ENCODE measurements at places on chromosomes 16 and 17.

DNA sequence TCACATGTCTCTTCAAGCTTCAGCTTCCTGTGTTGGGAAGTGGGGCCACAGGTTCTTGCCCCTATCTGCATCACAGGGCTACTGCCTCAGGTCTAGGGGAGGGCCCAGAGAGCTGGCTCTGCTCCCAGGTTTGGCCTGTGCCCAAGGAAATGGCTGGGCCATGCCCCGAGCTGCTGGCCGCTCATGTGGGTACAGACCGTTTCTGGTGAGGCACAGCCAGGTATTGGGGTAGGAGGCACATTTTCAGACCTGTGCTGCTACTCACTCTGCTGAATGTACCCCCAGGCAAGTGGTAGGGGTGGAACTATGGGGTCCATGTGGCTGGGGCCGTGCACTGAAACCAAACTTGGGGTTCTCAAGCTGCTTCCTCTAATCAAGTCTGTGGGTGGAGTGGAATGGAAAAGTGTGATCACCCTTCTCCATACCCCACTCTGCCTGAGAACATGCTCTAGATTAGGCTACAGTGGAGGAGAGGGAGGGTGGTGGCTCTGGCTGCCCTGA, 4.6 kb downstream of the GAS2L2 start:
- DNase-seq = no peak

GRCh38 chr17:78232859-78233173, 1.4 kb downstream of the TMEM235 start:
- no peak for DNase-seq

DNA sequence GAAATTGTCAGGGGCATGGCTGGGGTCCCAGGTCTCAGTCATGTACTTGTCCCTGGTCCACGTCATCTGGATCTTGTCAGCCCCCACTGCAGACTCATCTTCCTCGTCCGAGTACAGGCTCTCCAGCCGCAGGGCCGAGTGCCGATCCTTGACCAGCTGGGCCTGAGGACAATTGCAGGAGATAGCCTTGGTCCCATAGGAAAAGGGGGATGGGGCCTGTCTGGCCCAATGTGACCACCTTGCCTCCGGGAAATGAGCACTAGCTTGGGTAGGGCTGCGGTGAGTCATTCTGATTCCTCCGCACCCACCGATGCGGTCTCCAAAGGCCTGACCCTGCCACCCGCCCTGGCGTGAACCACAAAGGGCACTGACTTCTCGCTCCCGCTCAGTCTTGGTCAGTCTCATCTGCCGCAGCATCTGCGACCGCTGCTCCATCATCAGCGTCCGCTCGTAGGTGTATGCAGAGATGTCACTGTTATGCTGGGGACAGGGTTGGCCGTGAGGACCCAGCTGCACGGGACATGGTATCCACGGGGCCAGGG, 1.5 kb upstream of the LCAT start:
- DNase-seq = no peak

DNA sequence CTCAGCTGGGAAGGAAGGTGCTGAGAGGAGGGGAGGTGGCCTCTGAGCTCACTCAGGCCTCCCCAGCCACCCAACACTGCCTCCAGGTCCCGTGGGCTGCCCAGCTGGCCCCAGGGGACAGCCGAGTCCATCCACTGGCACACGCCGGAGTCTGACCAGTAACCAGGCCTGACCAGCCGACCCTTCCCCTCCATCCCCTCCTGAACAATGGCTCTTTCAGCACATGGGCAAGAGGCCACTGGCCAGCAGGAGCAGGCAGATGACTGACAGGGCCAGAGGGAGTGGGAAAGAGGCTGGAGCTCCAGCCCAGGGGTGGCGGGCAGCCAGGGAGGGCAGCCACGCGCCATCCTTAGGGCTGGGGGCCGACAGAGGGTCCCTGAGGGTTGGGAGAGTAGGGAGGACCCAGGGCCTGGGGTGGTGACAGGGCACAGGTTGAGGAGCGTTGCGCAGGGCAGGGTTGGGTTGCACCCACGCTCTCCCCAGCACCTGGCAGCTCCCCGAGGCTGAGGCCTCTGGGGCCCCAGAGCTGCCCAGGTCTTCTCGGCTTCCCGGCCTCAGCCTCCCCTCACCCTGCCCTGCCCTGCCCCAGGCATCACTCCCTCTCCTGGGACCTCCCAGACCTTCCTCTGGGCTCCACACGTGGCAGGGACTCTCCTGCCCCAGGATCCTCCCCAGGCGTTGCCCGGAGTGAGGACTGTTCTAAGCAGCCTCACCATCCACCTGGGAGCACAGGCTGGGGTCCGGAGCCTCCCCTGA, 20.2 kb upstream of the SLC38A10 start:
- no peak for DNase-seq

- no peak for DNase-seq
These were observed 36.7 kb upstream of the ABR start for GRCh38 chr17:1216217-1217088.

GRCh38 chr16:85557971-85558657, 55.0 kb upstream of the GSE1 start:
- no peak for DNase-seq

DNA sequence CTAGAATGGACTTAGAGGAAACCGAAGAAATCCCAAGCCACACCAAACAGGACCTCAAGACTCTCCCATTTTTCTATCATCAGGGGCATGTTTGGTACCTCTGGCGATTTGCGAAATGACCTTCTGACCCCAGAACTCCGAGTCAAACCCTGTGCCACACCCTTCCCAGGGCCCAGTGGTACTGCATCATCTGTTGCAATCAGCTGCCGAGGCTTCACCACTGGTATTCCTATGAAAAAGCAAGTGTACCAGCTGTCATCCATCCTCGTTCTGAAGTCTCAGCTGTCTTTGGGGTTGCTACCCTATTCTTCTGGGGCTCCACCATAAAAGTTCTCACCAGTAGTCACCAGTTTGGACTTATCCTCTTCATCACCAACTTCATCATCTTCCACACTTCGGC, 2.3 kb upstream of the RSKR start:
- no peak for DNase-seq

DNA sequence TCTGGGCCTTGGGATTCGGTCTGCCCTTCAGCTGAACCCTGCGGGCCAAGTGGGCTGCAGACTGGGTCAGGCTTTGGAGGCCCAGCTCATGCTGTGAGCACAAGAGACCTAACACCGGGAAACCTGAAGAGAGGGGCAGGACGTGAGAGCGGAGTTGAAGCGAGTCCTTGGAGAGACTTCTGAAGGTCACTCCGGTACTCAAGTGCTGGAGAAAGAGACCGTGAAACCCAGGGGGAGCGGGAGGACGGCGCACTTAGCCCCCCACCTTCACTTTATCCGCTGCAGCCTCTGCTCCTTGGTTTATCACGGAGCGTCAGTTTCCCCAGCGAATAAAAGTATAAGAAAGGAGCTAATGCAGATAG, 361 bp downstream of the UQCRC2 start:
- DNase-seq = no peak

- peak; percentile 57 for DNase-seq
These were observed 9.6 kb upstream of the EIF1 start for GRCh38 chr17:41678907-41679739.

DNA sequence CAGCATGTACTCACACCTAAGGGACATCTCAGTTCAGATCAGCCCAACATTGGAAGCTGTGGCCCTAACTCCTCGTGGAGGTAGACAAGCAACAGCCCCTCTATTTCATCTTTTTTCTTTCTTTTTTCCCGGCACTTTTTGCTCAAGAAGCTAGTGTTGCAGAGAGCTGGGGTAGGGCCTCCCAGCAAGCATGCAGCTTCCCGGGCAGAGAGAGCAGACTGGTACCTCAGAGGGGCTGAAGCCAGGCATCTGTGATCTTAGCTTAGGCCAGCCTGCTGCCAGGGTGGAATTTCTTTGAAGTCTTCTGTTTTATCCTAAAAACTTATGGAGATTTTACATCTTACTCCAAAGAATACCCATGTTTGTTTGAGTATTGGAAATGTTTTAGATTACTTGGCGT, 195.4 kb downstream of the C16orf95 start:
- no peak for DNase-seq

- DNase-seq = no peak
These were observed 11.0 kb downstream of the CYB561 start for GRCh38 chr17:63434951-63435571.

DNA sequence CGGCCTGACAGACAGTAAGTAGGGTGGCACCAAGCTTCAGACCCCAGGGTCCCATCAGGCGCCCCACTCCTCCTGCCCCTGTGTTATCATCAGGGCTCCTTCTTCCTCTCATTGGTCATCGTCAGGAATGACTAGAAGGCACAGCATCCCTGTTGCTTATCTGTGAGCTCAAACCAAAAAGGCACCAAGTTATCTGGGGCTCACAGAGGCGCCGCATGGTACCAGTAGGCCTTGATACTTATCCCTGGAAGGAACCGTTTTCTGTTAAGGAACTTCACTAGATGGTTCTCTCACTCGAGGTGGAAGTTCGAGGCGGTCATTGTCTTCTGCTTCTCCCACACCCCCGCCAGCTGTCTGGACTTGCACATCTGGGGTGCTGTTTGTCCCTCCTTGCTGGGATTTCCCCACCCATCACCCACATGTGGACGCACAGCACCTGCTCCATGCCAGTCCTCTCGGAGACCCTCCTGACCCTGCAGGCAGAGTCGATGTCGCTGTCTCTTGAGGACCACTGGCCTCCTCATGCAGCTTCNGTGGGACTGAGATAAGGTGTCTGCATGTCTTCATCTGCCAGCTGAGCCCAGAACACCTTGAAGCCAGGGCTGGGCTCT, 52.1 kb downstream of the METRNL start:
- DNase-seq = no peak
